SK-N-SH treated with all-trans-retinoic acid at 6 μM for 48 hours (cell line): ENCODE measurements at places on chromosomes 3 and 15.
A peak's percentile ranks its signal among the peaks of the same experiment; 100 is the strongest.

DNA sequence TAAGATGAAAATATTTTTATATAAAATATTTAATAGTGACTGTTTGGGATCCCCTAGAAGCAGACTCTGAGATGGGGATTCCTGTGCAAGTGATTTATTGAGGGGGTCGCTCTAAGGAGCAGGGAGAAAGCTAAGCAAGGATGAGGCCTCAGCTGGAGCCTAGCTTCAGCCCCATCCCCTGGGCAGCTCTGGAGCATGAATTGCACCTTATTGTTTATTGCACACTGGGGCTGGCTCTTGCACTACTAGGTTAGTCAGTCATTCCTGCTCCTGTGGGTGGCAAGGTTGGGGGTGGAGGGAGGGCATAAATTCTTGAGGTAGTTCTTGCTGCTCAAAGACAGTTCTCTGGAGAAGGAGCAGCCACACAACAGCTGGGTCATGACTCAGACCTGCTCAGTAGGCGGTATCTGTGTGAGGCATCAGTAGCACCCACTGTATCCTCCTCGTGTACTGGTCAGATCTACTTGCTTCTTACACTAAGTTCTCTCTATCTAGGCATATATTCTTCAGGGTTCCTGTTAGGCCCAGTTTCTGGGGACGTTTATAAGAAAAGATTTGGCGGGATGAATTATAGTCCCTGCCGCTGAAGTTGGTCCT, 27.2 kb upstream of the TNFSF10 start:
- ATAC-seq: peak; percentile 98

- ATAC-seq: 0 out of 3 replicates have a peak, but pooled peaks have one; percentile 39
Measured at GRCh38 chr3:113105966-113106660, 105.2 kb upstream of the BOC start.

GRCh38 chr15:65189102-65189740, 4.1 kb upstream of the CLPX start:
- peak; percentile 20; the same call in 2 of the 3 replicates for ATAC-seq

DNA sequence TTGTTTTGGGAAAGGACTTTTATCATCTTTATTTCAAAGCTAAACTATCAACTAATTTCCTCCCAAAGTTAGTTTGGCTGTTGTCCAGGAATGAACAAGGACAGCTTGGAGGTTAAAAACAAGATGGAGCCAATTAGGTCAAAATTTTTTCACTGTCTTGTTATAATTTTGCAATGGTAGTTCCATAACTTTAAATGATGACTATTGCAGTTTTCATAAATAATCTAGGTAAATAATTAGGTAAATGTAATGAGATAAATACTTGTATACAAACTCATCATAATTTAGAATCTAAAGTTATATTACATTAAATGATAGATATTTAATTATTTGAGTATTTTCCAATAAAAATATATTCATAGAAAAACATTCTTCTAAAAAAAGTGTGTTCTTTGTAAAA, 68.3 kb upstream of the DAZL start:
- no peak for ATAC-seq

- ATAC-seq: peak; percentile 78
Measured at GRCh38 chr15:45634432-45635190, at the start of gene SQOR. TSS of gene SQOR (plus strand) at chr15:45635029. CDS start at chr15:45658924, 23,895 bp downstream.

GRCh38 chr15:91916051-91916450, 62.5 kb downstream of the SLCO3A1 start:
- no peak for ATAC-seq

GRCh38 chr3:187903697-187904096, 158.4 kb upstream of the BCL6 start:
- no peak for ATAC-seq

DNA sequence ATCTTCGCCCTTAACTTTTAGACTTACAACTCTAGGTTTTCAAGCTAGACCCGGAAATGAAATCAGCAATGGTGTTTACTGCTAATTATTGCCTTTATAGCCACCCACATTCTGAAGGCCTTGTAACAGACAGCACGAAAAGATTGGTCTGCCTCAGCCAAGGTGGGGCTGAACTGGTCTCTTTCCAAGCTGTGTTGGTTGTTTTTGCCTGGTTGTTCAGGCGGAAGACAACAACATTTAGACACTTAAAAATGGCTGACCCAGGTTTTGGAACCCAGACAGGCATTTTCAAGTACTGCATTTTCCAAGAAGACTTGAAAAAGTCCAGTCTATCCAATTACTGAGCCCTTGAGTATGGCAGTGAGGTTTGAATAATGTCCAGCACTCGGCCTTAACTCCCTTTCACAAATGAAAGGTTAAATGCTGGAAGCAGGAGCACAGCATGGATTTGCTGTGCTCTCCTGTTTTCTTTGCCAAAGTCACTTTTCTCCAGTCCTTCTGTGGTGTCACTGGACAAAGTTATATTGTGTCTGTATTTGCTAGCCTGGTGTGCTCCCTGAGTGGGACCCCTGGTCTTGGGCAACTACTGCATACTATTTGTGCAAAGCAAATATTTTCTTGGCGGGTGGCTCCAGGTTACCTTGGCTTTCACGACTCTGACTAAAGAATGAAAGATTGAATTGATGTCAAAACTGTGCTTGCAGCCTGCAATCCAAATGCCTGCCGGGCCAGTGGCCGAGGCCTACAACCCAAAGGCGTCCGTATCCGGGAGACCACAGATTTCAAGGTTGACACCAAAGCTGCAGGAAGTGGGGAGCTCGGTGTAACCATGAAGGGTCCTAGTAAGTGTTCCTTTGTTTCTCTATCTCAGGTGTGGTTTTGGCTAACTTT, 93.5 kb downstream of the FLNB start:
- no peak for ATAC-seq

DNA sequence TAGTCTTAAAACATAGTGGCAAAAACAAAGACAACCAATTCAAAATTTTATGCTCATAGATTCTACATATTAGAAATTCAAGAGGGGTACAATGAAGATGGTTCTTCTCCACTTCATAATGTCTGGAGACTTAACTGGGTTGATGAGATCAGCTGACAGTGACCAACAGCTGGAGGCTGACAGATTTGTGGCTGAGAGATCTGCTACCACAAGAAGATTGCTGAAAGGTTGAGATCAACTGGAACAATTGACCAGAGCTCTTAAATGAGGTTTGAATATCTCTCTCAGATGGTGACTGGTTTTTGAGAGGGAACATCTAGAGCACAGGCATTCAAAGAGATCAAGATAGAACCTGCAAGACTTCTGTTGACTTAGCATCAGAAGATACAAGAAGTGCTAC, 254.1 kb upstream of the ARPP21 start:
- ATAC-seq: no peak

DNA sequence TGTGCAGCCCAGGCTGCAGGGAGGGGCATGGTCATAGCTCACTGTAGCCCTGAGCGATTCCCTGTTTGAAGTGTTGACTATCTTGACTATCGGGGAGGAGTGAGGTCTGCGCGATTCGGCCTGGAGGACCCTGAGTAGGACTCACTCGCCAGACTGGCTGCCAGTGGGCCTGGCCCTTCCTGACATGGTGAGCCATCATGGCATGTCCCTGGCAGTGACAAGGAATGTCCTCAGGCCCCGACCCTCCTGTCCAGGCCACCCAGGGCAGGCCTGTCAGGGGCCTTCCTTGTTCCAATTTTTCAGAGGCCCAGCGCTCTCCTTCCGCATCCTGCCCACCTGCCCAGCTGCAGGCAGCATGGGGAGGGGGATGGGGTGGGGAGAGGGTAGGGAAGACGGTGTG, 5.2 kb upstream of the OCA2 start:
- ATAC-seq: no peak

GRCh38 chr15:44081026-44082013, 113.8 kb downstream of the FRMD5 start:
- peak; percentile 25; the same call in 2 of the 3 replicates for ATAC-seq

DNA sequence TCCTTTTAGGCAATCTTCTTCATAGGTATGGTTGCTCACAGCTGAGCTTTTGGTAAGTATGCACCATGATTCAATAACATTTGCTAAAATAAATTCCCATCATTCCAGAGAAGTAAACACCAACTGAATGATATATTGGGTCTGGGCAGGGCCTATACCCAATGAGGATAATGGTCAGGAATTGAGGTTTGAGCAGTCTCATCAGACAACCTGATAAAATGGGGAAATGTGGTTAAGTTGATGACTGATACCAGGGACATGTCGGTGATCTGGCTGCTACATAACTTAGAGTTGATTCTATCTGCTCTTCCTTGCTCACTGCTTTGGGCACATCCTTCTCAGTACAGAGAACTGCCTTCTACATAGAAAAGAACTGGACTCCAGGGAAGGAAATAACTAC, 92.9 kb downstream of the GPR156 start:
- no peak for ATAC-seq
